Astrocyte of the spinal cord (primary cell): ENCODE measurements at places on chromosomes 1 and 21.
A peak's percentile ranks its signal among the peaks of the same experiment; 100 is the strongest.

GRCh38 chr1:178461104-178461503 lies 35.7 kb downstream of the CLEC20A start:
- DNase-seq, result no peak

GRCh38 chr1:229237320-229237719 lies 33.6 kb upstream of the RAB4A start:
- DNase-seq, result no peak

GRCh38 chr1:235919833-235920441 lies 53.2 kb upstream of the LYST start:
- peak; percentile 85 for DNase-seq

- DNase-seq, result no peak
Observed at GRCh38 chr1:63882048-63882704, 108.4 kb downstream of the ROR1 start.

GRCh38 chr1:86487811-86488141 lies 19.0 kb downstream of the CLCA1 start:
- DNase-seq, result no peak

GRCh38 chr1:54583871-54584270 lies 35.8 kb downstream of the ACOT11 start:
- no peak for DNase-seq

DNA sequence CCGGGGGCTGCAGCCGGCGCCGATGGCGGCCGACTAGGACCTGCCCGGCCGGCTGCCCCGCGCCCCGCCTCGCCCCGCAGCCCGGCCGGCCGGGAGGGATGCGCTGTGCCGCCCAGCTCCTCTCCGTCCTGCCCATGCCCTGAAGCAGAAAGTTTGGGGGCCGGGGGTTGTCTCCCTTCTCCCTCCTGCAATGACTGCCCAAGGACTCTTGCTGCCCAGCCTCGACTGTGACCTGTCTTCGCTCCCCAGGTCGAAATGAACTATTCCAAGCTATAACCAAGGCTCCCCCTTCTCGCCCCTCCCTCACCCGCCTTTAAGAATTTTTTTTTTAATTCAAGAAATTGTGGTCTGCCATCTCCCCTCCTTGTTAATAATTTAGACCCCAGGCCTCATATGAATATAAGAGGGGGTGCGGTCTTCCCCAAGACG lies 361 bp downstream of the TMCC2 start:
- no peak for DNase-seq

DNA sequence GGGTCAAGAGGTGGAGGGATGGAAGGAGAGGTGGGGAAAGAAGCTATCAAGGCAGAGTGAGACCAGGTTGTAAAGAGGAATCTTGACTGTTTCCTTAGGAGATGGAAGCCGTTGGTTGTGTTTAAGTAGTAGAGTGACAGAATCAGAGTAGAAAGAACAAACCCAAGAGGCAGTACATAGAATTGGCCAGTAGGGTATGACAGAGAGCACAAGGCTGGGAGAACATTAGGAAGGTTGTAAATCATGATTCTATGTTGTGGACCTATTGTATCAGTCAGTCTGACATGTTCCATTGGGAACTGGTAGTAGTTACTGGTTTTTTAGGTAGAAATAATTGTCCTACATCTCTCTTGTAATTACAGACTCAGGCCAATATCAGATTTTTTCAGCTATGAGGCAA lies 486.9 kb upstream of the USP24 start:
- no peak for DNase-seq

GRCh38 chr1:116185161-116185701 lies 74.0 kb downstream of the MAB21L3 start:
- DNase-seq, result no peak

- no peak for DNase-seq
Observed at GRCh38 chr1:41286992-41287391, 44.9 kb upstream of the SCMH1 start.

GRCh38 chr1:2273401-2274090 lies 45.4 kb downstream of the SKI start:
- no peak for DNase-seq

DNA sequence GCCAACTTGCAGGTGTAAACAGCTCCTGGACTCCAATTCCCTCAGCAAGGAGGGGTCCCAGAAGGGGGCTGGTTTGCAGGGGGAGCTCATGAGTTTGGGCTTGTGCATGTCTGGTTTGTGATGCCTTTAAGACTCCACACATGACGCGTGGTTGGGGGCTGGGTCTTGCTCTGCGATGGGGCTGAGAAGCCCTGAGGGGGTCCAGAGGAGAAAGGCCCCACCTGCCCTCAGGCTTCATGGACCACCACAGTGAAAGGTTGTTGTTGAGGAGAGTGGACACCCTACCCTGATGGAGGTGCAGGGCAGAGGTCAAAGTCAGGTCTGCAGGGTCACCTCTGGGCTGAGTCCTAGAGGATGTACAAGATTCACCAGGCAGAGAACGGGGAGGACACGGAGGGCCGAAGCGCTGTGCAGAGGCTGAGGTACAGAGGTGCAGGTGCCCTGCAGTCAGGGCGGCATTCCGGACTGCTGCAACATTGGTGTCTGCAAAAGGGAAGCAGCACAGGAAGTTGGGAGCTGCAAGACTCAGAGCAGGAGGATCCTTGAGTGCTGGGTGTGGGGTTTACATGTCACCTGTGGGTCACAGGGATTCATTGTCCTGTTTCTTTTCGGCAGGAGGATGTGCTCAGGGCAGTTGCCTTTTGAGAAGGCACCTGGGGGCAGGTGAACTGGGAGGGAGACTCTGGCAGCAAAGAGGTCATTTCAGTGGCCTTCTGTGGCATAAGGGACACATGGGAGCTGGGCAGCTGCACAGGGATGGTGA lies 399.4 kb downstream of the PTPRU start:
- no peak for DNase-seq

DNA sequence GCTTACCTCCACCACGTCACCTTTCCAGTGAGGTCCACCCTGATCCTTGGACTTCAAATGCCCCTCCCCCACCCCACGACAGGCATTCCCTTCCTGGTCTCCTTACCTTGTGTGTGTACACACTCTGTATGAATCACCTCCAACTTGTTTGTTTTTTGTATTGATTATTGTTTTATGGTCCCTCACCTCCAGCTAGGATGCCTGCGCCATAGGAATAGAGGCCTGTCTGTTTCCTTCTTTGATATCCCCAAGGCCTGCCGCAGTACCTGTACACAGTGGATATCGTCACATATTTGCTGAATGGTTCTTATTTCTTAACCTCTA lies 219.6 kb upstream of the POU3F1 start:
- DNase-seq, result no peak

- DNase-seq, result no peak
Observed at GRCh38 chr1:33742663-33743062, 121.2 kb upstream of the HMGB4 start.

- no peak for DNase-seq
Observed at GRCh38 chr21:46545363-46545762, 59.5 kb downstream of the S100B start.

GRCh38 chr1:36705629-36706028 lies 222.9 kb upstream of the CSF3R start:
- no peak for DNase-seq

- DNase-seq, result peak; percentile 28
Observed at GRCh38 chr1:72845381-72845780, 563.0 kb upstream of the NEGR1 start.

GRCh38 chr1:71796006-71796405 lies 486.3 kb downstream of the NEGR1 start:
- DNase-seq, result no peak

DNA sequence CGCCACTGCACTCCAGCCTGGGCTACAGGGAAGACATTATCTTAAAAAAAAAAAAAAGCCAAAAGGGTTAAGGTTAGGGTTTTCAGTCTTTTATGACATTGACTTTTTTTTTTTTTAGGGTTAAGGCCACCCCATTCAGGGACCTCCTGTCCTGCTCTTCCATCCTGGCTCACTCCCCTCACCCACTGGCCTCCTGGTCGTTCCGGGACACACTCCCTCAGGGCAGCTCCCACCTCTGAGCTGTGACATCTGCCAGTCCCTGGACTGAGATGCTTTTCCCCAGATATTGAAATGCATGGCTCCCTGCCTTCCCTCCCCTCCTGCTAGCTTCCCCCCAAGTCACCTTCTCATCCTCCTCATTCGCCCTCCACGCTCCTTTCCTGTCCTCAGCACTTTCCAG lies 9.6 kb downstream of the PLEKHG5 start:
- no peak for DNase-seq
